Endodermal cell (in vitro differentiated cells): ENCODE measurements at places on chromosomes 5 and 9.

GRCh38 chr5:52811067-52811749 is 23.5 kb downstream of the ITGA1 start:
- DNase-seq: no peak

- no peak for DNase-seq
These were observed 88.8 kb upstream of the SH3GL2 start for GRCh38 chr9:17490110-17490509.

- DNase-seq: peak; percentile 63
These were observed 29.3 kb upstream of the PDE8B start for GRCh38 chr5:77181173-77181572.

DNA sequence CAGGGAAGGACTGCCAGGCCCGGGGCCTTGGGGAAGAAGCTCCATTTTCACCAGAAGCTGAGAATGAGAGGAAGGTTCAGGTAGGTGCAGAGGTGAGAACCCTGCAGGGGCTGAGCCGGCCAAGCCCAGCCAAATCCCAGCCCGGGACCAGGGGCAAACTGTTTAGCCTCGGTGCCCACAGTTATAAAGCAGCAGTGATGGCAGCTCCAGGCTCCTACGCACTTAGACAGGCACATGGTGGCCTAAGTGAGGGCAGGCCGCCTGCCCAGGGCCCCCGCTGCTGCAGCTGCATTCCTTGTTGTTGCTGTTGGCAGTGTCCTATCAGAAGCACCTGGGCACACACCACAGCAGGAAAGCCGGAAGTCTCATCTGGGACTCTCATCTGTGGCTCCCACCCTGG is 159.9 kb upstream of the FOXD4L5 start:
- no peak for DNase-seq

DNA sequence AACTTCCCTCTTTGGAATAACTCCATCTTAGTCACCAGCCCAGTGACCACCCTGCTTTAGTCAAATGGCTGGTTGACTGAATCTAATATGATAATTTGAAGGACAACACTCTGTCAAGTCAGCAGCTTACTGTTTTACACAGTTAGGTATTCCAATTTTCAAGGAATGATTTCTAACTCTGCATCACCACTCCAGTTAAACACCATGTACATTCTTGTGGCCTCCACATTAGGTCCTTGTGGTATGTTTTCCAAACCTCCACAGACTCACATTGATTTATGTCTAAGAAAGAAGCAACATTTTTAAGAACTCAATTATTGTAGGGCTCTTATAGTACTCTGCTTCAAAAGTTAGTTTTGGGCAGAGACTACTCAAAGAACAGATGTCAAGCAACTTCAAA is 110.7 kb downstream of the TLE1 start:
- DNase-seq: no peak

GRCh38 chr5:20949636-20950035 is 961.6 kb upstream of the CDH18 start:
- DNase-seq: no peak

- DNase-seq: no peak
These were observed 5.3 kb upstream of the LHFPL2 start for GRCh38 chr5:78653681-78654366.

- DNase-seq: no peak
These were observed 478.9 kb downstream of the PSAT1 start for GRCh38 chr9:78775696-78776295.

- DNase-seq: no peak
These were observed 150.1 kb upstream of the ADAMTS16 start for GRCh38 chr5:4990017-4990416.

- no peak for DNase-seq
These were observed 33.6 kb upstream of the IER5L start for GRCh38 chr9:129211686-129212085.

DNA sequence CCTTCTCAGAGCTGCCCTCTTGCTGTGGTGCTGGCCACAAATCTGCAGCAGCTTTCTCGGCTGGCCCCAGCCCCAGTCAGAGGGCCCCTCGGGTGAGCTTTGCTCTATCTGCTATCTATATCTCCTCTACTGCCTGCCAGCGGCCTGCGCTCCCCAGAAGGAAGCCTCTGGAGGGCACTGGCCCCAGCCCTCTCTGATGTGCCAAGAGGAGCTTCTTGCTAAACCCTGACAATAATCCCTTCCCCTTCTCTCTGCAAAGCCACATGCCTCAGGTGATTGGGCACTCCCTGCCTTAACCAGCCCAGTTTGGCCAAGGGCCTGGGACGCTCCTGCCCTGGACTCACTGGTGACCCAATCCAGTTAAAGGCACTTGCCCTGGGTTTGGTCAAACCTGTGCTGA is 42.7 kb downstream of the CAMK2A start:
- no peak for DNase-seq

DNA sequence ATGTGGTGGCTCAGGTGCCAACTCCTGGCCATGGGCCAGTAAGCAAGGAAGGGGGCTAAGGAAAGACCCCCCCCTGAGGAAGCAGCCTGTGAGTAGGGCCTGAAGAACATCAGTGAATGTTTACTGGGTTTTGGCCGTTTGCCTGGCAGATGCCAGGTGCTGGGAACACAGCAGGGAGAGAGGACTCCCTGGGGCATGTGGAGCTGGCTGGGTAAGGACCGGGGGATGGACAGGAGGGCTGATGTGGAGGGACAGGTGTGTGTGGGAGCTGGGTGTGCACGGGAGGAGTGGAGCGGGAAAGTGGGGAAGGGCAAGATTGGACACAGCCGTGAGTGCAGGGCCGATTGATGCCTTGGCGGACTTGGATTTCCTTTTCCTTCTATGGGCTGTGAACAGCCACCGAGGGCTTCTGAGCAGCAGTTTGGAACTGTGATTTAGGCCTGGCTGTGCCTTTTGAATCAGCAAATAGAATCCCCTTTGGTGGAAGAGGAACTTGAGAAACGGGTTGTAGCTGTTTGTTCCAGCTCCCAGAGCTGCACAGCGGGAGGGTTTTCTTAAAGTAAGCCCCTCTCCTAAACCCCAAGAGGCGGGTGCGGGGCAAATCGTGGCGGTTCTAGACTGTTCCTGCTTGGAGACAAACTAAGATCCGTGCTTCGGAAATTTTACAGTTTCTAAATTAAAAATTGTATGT is 3.1 kb downstream of the HMCN2 start:
- peak; percentile 80 for DNase-seq

DNA sequence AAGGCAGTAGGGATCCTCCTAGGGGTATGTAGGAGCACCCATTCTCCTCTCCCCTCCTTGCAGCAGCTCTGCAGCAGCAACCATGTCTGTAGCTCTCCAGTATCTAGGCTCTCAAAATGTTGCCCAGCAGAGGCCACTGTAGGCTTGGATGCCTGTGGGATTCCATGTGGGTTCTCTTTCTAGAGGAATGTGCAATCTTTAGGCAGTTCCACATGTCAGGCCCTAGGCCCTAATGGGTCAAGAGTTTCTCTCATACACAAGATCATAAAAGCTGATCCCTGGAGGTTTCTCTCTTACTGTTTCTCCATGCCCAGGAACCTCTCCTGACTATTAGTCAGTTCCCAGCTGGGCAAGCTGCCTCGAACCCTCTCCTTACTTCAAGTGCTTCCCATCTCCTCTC is 215.8 kb downstream of the FRMD3 start:
- DNase-seq: no peak

GRCh38 chr9:134624621-134625181 is 16.9 kb upstream of the COL5A1 start:
- DNase-seq: peak; percentile 38

DNA sequence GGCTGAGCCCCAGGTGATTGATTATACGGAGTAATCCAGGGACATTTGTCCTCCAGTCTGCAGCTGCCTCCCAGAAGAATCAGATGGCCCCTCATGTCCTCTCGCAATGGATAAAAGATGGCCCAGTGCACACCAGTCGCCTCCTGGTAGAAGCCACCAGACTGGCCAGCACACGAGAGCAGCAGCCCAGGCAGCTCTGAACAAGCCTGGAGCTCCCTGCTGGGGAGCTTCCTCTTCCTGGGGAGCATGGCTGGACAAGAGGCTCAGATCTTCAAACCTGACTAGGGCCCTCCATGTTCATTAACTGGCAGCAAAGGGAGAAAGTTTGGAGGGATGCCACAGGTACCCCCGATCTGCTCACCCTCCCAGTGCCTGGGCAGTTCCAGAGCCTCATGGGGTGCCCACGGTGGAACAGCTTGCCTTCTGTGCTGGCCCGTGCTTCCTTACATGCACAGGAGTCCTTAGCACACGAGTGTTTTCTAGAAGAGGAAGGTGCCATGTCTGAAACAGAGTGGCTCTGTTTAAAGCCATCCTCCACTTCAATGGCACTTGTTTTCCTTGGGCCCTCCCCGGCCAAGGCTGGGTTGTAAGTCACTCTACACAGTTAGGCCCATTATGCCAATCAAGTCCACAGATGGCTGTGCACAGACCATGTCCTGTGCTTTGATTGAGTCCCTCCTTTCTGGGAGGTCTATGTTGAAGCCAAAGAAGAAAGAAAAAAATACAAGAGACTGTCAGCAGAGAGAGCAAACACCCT is 75.6 kb downstream of the PRRT1B start:
- no peak for DNase-seq

GRCh38 chr5:151696470-151697061 is 9.9 kb upstream of the SPARC start:
- DNase-seq: peak; percentile 80

DNA sequence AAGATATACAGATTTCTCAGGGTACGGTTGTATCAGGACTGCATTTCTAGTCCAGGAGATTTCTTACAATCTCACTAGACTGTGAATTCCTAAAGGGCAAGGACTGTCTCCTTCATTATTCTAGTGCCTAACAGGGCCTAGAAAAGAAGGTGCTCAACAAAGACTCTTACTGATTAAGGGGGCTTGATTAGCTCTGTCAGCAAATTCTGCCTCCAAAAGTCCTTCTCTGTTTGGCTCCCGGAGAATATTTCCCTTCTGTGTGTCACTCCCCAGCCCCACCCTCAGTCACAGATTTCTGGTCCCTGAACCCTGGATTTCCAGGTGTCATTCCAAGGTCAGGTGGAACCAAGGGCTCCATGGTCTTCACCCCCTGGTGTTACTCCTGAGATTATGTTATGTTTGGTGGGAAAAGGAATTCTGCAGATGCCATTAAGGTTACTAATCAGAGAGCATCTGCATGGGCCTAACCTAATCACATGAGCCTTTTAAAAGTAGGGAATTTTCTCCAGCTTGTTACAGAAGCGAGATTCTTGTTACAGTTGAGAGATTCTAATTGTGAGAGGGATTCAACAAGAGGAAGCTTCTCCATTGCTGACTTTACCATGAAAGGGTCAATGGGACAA is 167.7 kb upstream of the LHFPL2 start:
- no peak for DNase-seq

GRCh38 chr5:73529081-73529480 is 30.8 kb downstream of the BTF3 start:
- DNase-seq: no peak

- DNase-seq: no peak
These were observed 101.8 kb downstream of the CAMSAP1 start for GRCh38 chr9:135805422-135806022.

DNA sequence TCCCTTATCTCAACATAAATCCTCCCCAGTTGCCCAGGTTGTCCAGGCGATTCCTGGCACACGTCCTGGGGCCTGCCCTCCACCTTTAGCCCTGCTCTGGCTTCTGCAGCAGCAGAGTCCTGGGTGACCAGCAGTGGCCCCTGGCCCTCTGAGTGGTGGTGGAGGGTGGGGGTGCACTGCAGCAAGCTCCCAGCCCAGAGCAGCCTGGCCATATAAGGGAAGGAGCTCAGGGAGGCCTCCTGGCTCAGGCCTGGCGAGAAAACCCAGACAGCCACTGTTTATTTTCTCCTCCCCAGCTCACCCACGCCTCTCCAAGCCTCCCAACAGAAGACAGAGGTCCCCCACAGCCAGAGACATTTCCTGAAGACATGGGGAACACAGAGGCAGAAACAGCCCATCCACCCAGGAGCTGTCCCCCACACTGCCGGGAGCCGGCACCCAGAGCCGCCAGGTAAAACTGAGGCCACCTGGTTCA is 44.7 kb upstream of the IL17B start:
- DNase-seq: peak; percentile 67

DNA sequence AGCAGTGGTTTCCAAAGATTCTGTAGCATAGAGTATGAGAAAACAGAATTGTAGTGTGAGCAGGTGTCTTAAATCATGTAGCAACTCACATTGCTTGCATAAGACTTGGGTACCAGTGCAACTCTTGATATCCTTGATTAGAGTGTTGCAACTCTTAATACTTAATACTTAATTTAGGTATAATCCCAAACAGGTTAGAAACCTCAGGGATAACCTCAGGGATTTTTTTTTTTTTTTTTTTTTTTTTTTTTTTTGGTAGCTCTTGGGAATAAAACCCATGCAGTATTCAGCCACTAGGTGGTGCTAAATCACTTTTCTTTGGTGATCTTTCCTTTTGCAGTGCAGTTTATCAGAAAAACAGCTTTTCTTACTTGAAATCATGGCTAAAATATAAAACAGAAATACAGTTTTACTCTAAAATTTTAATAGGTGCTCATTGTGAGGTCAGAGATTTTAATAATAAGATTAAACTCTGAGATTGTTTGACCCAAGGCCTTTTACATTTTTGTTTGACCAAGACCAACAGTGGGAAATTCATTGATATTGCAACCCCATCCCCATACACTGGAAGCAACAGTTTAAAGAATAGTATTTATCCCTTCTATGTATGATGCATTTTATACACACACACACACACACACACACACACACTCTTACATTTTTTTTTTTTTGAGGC is 55.3 kb downstream of the ERAP1 start:
- no peak for DNase-seq

GRCh38 chr9:107080130-107080529 is 202.9 kb upstream of the RAD23B start:
- DNase-seq: no peak

DNA sequence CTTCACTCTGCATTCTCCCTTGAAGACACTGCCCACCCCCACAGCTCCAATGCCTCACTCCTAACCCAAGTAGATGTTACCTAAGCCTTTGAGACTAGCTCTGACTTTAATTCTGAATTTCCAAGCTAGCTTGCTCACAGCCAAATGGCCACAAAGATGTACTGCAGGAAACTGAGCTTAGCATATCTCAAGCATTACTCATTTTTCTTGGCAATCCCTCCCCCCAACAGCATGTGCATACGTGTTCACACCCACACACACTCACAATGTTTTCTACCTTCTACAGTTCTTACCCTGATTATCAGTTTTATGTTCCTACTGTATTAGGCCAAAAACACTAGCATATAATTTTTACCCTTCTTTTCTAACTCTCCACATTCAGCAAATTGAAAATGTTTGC is 13.7 kb upstream of the GRIA1 start:
- DNase-seq: peak; percentile 46

DNA sequence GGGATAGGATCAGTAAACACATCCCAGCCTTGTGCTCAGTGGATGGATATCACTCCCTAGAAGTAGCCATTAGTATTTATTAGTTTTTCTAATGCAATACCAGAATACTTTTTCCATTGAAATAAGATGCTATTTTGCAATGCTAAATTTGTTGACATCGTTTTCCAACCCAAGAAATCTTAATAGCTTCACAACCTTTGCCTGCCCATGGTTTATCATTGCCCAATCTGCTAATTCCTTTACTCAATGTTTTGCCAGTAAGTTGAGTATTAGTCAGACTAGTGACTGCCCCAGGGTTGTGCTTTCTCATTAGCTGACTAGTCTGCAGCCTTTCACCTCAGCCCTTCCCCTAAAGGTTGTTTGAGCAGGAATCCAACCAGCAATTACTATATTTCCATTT is 62.9 kb downstream of the NREP start:
- no peak for DNase-seq

- DNase-seq: no peak
These were observed 90.2 kb upstream of the SH3GL2 start for GRCh38 chr9:17488662-17489061.
